Fibroblast of skin of back (primary cell): ENCODE measurements at places on chromosomes 6 and 20.

GRCh38 chr6:67640484-67640883 is 994.6 kb upstream of the ADGRB3 start:
- DNase-seq: peak; percentile 34

DNA sequence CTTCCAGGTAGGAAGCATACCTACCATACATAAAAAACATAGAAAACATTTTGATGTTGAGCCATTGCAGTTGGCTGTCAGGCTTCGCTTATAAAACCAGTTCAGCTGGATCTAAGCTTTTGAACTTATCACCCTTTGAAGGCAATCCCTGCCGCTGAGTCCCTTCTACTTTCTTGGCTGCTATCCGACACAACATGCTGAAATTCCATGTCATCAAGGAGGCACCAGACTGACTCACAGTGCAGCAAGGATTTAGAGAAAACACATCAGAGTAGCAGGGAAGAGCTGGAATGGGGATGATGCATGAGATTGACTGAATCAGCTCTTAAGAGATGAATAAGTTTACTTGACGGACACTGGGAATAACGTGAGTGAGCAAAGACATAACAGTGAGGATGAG is 135.0 kb upstream of the MAN1A1 start:
- peak; percentile 96 for DNase-seq

DNA sequence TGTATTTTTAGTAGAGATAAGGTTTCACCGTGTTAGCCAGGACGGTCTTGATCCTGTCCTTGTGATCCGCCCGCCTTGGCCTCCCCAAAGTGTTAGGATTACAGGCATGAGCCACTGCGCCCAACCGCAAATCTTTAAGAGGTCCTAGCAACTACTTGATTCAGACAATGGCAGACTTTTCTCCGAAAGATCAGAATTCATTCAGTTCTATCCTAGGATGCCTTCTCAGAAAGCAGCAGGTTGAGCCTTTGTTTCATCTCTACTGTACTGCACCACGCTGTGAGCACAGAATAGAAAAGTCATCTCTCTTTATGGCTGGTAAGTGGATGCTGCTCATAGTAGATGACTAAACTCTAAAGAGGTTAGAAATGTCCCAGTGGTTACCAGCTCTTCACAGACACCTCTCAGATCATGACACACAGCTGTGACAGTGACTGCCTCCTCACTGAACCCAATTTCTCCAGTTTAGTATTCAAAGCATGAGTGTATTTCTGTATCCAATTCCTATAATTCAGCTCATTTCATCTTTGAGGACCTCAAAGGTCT is 6.0 kb upstream of the HSF2 start:
- no peak for DNase-seq

GRCh38 chr20:36284751-36285150 is 21.4 kb upstream of the DLGAP4 start:
- DNase-seq: no peak

DNA sequence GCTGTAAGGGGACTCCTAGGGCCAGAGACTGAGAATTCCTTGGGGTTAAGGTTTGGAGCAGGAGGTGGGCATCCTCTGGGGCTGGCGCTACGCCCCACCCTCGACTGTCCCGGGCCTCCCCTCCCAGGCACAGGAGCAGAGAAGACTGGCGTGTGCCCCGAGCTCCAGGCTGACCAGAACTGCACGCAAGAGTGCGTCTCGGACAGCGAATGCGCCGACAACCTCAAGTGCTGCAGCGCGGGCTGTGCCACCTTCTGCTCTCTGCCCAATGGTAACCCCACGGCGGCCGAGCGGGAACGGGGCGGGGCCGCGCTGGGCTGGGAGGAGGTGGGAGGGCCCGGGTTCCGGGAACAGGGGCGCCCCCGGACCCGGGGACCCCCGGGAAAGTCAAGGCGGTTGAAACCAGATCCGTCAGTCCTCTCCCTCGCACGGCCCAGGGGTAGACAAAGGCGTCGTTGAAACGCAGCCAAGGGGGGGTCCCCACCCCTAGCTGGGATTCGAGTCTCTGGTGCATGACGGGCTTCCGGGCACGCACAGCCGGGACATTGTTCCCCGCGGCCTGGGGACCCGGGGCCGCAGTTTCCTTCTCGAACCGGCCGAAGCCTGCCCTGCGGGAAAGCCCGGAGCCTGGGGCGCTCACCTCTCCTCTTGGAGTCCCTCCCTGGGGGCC is 844 bp downstream of the WFDC2 start:
- DNase-seq: no peak

DNA sequence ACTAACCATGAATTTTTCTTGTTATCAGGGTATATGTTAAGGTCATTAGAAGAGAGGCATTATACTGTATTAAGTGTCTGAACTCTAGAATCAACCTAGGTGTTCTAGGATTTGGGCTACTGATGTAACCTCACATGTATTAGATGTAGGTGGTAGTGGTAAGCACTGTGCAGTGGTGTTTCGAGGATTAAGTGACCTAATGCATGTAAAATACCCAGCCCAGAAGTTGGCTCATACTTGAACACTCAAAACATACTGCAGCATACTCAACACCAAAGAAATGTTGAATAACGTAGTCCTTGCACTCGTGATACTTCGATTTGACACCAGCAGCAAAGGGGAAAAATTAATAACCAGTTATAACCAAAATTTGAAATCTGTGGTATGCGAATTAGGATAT is 48.7 kb downstream of the QKI start:
- DNase-seq: no peak

DNA sequence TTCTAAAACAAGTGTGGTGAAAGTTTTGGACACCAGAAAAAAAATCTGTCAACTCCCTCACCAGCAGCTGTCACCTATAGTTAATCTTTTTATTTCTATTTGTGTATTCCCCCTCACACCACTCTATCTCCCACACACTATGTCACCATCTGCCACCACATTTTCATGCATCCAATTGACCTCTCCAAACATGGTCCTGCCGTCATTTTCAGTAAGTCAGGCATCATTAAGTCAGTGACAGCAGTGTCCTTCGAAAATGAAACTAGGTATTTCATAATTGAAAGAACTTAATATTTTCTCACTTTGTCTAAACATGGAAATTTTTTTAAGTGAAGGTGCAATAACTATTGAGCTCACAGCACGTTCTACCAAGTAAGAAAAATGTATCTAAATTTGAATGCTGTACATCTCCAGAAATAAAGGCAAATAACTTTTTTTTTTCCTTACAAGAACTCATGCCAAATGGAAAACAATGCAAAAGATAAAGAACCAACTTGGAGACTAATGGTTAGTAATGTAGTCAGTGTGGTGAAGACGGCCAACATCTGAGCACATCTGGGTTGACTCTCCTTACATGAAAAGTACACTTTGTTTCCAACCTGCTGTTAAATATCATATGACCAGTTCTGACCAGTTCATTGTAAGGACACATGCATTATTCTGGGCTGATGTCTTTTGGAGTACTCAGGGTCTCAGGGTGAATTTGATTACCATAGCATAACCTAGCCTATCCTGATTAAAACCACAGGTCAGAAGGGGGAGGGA is 623.3 kb upstream of the MANEA start:
- no peak for DNase-seq

- DNase-seq: no peak
Measured at GRCh38 chr20:10576411-10577090, 97.2 kb downstream of the JAG1 start.

DNA sequence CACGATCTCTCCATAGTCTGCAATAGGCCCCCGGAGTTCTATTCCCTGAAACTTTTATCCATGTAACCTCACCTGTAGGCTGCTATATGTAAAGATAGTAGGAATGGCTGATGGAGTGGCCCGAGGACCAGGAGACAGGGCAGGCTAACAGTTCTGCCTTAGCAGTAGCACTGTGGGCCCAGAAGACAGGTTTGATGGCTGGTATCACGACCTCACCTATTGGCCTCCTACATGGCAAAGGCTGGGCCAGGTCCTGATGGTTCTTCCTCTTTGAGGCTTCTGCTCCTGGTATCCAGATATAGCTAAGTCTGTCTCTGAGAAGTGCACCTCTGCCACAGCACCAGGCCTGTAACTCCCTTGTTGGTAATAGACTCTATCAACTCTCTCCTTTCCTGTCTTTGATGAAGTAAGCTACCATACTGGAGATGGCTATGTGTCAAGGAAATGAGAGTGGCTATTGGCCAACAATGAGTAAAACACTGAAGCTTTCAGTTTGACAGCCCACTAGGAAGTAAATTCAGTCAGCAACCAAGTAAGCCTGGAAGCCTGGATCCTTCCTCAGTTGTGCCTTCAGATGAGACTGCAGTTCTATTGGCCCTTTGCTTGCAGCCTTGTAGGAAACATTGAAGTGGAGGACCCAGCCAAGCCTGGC is 5.7 kb downstream of the SPEF1 start:
- no peak for DNase-seq

DNA sequence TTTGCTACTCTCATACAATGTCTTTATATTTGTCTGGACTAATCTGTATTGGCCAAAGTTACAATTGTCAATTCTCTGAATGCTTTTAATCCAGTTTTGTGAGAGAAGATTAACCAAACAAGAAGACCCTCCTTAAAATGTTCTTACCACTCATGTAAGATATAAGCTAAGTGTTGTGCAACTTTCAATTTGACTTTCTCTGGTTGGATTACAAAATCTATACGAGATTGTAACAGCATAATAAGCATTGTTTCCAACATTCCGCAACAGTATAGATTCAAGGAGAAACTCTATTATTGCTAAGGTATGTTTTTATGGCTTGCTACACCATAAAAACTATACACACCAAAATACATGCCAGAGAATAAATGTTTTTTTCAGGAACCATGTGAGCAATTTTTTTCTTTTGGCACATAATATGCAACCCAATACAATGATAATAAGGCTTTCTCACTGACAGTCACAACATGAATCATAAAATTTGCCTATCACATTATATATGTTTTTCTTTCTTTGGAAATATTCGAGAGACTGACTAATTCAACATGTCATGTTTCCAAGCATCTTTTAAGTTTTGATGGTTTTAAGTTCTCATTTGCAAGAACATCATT is 12.2 kb upstream of the TRPC4AP start:
- DNase-seq: peak; percentile 65

DNA sequence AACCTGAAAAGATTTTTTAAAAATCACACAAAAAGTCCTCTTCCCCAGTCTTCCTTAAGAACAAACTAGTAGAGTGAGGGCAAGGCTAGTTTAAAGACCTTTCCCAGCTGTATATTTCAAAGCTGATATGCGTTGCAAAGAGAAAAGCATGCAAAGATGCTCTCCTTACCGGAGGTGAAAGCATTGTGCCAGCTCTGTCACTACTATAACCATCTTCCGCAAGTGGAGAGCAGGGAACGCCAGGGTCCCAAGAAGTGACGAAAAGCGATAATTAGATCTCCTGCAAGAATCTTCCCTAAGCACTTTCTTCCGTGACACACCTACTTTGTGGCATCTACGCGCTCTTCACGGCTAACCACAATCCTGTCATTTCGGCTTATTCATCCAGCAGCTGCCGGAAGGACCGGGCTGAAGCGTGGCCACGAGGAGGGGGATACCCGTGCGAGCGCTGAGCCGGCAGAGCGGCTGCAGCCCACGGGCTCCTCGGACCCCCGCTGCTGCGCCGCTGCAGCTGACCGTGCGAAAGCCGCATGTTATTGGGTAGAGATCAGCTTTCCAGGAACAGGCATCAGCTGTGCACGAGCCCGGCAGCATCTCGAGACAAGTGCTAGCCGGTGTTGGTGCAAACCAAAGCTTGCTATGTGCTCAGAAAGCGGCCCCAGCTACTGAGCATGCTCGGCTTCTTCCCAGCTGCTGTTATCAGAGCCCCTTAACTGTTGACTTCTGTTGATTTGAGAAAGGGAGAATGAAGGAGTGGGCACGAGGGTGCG is 57.2 kb upstream of the ARHGAP18 start:
- DNase-seq: peak; percentile 62

DNA sequence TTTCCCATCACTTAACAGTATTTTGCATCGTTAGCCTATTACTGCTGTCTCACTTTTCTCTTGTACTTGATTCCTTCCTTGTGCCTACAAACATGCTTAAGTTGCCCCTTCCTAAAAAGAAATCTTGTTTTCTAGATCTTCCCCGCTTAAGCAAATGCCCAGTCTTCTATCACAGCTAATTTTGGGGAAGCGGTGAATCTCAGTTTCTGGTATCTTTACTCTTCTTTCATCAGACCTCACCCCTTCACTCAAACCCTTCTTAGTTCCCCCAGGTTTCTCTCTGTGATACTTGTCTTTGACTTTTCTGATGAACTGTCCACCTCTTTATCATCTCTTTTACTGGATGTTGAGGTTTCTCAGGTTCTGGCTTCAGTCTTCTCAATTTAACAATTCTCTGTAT is 14.2 kb downstream of the VAPB start:
- no peak for DNase-seq

DNA sequence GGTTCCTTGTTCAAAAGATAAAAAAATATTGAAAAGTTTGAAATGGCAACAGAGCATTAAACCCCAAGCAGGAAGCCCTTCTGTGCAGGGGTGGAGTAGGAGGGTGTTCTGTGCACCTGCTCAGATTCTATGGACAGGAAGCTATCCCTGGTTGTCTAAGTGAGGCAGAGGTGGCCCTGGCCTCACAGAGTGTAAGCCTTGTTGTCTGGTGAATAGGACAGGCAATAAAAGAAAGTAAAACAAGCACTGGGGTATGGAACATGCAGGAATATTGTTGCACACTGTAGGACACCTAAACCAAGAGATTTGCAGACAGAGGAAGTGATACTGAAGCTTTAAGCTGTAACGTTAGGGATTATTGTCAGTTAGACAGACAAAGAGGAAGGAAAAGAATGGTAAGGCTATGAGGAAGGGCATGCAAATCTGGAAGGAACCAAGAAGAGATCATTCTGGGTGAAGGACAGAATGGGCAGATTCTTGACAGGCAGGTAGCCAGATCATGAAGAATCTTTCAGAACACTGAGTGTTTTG is 66.8 kb downstream of the TBC1D7 start:
- DNase-seq: no peak

GRCh38 chr6:152295920-152296319 is 341.2 kb downstream of the SYNE1 start:
- DNase-seq: no peak

DNA sequence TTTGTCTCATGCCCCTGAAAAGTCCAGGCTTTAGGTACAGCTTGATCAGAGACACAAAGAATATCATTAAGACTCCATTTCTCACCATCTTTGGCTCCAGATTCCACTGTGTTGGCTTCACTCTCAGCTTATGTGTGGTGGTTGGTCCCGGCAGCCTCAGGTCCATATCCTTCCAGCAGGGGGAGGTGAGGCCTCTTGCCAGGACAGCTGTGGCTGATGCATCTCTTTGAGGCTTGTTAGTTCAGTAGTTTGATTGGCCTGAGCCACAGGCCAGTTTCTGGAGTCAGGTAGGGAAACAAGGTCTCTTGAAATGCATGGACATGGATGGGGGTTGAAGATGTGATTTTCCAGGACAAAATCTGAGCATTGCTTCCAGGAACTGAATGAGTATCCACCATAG is 62.4 kb downstream of the JAG1 start:
- peak; percentile 66 for DNase-seq

GRCh38 chr20:1964061-1964460 is 29.8 kb downstream of the PDYN start:
- no peak for DNase-seq
